ENCODE measurements at places on chromosomes 12 and 14.

DNA sequence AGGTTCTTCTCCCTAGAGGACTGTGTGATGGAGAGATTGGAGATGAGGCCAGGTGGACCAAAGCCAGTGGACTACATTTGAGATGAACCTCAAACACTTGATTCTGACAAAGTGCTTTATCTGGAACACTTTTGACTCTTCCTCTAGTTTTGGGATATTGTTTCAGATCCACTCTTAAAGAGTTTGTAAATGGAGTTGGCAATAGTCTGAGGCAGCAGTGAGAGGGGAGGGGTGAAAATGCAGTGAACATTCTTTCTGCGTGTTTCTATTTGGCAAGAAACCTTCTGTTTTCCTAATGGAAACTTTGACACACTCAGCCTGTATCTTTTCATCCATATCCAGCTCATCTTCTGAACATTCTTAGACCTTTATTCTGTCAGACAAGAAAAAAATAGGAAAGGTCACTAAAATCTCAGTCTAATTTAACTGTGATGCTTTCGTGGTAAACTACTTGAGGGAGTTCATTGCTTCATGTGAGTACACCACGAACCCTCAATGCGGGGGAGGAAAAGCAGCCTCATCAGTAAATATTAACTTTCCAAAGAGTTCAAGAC, 57.4 kb upstream of the KCNJ8 start:
- no peak for DNase-seq

DNA sequence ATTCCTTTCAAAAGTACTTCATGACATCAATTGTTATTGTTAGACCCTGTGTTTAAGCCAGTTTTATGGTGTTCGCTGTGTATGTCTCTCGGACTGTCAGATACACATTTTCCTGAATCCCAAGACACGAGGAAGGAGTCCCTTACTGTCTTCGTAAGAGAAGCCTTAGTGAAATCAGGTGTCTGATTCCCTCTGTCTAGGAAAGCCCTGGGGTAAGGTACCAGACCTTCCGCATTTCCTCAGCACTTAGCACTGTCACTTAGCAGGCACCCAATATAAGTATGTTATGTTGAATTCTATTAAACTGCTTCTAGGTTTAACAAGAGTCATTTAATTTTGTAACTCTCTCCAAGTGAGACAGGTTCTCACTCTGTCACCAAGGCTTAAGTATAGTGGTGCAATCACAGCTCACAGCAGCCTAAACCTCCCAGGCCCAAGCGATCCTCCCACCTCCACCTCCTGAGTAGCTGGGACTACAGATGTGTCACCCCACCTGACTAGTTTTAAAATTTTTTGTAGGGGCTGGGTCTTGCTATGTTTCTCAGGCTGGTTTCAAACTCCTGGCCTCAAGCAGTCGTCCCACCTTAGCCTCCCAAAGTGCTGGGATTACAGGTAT, 111.0 kb downstream of the BBS10 start:
- DNase-seq: no peak

- no peak for DNase-seq
These were observed 27.0 kb upstream of the EID3 start for GRCh38 chr12:104276273-104277131.

DNA sequence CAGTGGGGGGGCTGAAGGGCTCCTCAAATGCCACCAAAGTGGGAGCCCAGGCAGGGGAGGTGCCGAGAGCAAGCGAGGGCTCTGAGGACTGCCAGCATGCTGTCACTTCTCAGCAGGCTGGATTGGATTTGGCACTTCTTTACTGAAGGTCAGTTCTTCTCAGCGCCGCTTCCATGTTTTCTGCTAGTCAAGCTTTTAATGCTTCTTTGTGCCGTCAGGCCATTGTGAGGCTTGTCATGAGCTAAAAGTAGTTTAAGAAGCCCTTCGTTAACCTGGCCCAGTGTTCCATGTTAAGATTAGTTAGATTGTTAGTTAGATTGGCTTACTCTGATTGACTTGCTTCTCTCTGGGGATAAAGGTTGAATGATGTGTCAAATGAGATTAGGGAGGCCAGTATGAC, 13.4 kb downstream of the GABARAPL1 start:
- no peak for DNase-seq

- no peak for DNase-seq
These were observed 18.4 kb downstream of the LMO3 start for GRCh38 chr12:16587514-16587913.

- no peak for DNase-seq
These were observed 26.2 kb downstream of the RTRAF start for GRCh38 chr14:52015411-52016030.

- DNase-seq: no peak
These were observed 2.1 kb downstream of the SLC25A47 start for GRCh38 chr14:100325231-100325632.

- no peak for DNase-seq
These were observed 9.1 kb upstream of the ISM2 start for GRCh38 chr14:77507762-77508161.

DNA sequence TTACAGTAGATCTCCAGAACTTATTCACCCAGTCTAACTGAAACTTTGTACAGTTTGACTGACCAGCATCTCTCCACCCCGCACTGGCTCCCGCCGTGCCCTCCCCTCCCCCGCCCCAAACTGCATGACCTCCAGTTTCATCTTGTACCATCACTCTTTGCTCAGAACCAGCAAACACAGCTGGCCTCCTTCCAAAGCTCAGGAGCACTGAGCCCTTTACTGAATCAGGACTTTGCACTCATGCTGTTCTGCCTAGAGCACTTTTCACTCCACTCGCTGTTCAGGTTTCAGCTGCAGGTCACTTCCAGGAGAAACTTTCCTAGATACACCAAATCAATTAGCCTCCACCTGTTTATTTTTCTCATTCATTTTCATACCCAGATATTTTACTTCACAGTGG, 455.3 kb upstream of the PDE3A start:
- DNase-seq: no peak

DNA sequence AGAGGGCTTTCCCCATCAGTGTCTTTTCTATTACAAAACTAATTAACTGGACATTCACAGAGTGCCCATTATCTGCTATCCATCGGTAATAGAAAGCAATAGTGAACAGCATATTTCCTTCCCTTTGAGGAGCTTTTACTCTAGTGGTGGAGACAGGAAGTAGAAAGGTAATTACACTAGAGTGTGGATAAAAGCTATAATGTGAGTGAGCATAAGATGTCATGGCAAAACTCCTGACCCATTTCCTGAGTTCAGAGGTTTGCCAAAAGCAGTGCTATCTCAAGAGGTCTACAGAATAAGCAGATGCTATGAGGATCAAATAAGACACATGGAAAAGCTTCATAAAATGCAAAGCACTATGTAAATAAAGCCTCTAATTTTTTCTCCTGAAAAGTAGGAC, 24.0 kb downstream of the TIMELESS start:
- DNase-seq: no peak

- no peak for DNase-seq
These were observed 51.6 kb upstream of the MYL2 start for GRCh38 chr12:110971936-110972335.

DNA sequence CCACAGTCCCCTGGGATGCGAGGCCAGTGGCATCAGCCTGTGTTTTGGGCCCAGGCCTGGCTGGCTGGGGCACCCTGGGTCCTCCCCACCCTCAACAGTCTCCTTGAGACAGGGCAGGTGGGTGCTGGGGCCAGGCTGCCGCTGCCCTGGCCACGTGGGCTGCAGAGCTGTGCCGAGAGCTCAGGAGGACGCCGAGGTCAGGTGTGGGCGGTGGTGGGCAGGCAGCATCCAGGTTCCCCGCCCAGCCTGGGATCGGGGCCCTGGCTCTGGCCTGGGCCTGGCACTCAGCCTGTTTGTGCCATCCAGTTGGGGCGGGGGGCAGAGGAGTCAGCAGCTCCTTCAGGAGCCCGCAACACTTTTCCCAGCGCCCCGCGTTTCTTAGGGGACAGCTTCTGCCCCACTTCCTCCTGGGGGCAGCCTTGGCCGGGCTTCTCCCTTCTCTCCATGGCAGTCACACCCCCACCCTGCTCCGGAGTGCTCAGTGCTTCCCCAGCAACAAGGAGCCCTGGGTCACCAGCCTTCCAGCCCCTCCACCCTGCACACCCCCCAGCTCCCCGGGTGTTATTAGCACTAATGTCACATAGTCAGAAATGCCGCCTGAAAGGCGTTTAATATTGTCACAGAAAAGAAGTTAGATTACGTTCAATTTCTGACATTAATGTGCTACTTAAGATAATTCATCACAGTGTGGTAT, 30.8 kb downstream of the KIF26A start:
- no peak for DNase-seq

DNA sequence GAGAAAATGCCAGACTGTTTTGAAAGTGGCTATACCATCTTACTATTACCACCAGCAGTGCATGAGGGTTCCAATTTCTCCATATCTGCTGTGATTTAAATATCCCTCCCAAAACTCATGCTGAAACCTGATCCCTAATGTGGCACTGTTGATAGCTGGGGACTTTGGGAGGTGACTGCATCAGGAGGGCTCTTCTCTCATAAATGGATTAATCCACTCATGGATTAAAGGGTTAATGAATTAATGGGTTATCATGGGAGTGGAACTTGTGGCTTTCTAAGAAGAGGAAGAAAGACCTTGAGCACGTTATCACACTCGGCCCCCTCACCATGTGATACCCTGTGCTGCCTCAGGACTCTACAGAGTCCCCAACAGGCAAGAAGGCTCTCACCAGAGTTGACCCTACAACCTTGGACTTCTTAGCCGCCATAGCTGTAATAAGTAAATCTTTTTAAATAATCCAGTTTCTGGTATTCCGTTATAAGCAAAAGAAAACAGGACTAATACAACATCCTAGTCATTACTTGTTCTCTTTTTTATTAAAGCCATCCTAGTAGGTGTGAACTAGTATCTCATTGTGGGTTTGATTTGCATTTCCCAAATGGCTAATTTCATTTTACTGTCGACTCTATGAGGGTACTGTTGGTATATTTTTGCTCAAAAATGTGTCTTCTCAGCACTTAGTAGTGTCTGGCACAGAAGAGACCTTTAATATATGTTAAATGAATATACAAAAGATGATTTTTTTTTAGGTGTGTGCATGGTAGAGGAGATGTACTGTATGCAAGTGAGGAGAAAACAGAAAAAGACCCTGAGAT, 14.3 kb downstream of the PPP1R12A start:
- DNase-seq: no peak

DNA sequence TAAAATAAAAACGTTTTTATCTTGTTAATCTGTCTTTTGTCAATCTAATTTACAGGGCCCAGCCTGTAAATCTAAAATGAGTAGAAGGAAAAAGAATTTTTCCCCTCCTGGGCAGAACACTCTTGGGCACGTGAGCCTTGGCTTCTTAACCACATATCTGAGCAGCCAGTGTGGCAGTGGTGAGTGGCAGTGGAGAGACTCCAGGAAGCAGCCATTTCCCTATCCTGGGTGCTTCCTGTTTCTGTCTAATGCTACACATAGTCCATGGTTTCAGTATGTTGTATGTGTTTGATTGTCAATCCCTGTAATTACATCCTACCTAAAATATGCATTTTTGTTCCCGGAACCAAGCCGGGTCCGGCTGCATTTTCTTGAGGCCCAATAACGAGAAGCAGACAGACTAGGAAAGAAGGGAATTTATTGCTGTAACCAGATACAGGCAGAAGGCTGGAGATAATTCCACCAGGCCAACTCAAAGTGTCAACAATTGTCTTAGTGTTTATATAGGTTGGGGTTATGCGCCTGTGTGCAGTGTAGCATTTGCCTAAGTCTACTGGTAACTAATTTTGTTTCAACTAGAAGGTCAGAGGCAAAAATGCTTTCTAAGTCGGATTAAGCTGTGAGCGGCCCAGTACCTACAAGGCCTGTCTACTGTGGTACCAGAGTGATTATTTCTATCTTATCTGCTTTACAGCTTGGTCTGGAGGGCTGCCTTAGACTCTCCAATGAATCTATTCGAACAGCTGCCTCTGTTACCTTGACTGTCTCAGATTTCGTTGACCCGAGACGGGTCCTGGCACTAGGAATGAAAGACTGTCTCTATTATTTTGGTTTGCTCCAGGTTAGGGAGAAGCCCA, 82.4 kb upstream of the RESF1 start:
- no peak for DNase-seq

DNA sequence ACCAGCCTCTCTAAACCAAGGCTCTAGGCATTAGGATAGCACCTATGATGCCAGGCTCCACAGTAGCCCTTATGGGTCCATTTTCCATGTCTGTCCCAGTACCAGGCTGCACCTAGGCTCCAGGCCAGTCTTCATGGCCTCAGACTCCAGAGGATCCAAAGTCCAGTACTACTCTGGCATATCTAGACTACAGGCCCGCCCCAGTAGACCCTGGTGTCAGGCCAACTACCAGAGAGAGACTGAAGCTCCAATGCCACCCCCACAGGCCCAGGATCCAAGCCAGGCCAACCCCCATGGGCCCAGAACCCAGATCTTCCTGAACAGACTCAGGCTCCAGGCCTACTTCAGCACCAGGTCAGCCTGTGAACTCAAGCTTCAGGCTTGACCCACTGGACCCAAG, 287.0 kb downstream of the KCNC2 start:
- no peak for DNase-seq

GRCh38 chr12:70400124-70400523, 34.0 kb downstream of the KCNMB4 start:
- DNase-seq: no peak

GRCh38 chr14:46063872-46064271, 587.7 kb downstream of the RPL10L start:
- no peak for DNase-seq

DNA sequence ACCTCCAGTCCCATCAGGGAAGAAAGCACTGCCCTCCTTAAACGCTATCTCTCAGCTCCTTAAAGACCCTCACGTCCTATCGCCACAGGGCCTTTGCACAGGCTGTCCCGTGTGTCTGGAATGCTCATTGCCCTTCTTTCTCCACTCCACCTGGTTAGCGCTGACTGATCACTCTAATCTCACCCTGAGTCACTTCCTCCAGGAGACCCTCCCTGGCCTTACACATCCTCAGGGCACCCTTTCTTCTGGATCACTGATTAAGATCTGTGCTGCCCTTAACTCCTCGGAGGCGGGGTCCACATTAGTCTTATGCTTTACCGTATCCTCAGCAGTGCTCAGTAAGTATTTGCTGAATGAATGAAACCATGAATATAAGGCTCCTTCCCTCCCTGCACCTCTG, 94.7 kb downstream of the SYNE3 start:
- no peak for DNase-seq

- DNase-seq: no peak
These were observed 62.2 kb downstream of the TSPAN11 start for GRCh38 chr12:30988646-30989286.

GRCh38 chr12:109382031-109382430, 34.3 kb downstream of the MYO1H start:
- DNase-seq: no peak

GRCh38 chr14:69317102-69317755, 57.3 kb downstream of the GALNT16 start:
- DNase-seq: no peak

DNA sequence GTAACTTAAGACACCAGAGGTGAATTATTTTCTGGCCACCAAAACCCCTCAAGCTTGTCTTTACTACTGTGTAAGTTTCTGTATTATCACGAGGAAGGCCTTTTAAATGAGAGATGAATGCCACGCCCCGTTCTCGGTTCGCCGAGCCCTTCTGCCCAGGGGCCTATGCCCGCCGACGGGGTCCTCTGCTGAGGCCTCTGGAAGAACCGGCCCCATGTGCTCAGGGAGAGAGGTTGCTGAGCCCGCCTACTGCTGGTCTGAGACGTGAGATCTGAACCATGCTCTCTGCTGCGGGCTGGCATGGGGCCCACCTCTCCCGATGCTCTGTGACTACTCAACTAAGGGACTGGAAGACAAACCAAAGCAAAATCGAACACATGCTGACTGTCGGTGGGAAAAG, 21.0 kb downstream of the AMN start:
- no peak for DNase-seq
